Activated naive CD4-positive, alpha-beta T cell (primary cell): ENCODE measurements at places on chromosomes 5 and 9.

DNA sequence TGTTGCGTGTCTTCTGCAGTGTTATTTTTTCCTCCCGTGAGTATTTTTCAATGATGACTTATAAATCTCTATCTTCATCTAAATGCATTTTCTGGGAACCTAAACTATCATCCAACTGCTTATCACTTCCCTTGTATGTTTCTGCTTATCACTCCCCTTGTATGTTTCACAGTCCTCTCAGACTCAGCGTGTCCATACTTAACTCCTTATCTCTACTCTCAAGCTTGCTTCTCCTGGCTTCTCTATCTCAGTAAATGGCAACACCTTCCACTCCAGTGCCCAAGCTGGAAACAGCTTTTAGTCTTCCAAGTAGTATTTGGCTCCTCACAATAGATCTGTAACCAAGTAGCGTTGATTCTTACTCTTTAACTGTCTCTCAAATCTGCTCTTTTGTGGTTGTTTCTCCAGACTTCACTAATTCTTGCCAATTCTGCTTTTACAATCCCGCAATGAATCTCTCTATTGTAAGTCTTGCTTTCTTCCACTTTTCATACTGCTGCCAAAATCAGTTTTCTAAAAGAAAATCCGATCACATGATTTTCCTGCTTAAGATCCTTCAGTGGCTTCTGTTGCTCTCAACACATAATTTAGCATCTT lies 33.8 kb upstream of the TXNDC8 start:
- DNase-seq, result no peak

GRCh38 chr9:125732562-125732961 lies 14.6 kb upstream of the PBX3 start:
- DNase-seq, result no peak

DNA sequence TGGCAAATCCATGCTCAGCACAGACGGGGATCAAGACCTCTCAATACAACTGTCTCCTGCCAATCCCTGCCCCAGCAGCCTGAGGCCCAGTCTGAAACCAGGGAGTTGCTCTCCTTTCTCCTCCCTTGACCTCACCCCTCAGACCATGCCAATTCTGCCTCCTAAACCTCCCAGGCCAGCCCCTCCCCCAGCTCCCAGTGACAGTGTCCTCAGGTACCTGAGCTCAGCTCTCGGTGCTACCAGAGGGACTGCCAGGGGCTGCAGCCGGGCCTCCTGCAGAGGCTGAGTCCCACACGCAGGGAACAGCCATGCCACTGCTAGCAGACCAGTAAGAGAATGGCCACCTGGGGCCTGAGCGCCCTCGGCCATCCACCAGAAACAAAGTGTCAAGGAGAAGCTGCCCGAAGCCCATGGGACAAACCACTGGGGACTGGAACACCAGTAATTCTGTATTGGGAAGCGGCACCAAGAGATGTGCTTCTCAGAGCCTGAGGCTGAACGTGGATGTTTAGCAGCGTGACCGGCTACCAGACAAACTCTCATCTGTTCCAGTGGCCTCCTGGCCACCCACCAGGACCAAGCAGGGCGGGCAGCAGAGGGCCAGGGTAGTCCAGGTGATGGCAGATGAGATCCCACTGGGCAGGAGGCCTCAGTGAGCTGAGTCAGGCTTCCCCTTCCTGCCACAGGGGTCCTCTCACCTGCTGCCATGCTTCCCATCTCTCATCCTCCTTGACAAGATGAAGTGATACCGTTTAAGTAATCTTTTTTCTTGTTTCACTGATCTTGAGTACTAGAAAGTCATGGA lies 557 bp upstream of the IL3 start:
- no peak for DNase-seq

GRCh38 chr9:108212184-108212583 lies 643.6 kb downstream of the ACTL7B start:
- no peak for DNase-seq

DNA sequence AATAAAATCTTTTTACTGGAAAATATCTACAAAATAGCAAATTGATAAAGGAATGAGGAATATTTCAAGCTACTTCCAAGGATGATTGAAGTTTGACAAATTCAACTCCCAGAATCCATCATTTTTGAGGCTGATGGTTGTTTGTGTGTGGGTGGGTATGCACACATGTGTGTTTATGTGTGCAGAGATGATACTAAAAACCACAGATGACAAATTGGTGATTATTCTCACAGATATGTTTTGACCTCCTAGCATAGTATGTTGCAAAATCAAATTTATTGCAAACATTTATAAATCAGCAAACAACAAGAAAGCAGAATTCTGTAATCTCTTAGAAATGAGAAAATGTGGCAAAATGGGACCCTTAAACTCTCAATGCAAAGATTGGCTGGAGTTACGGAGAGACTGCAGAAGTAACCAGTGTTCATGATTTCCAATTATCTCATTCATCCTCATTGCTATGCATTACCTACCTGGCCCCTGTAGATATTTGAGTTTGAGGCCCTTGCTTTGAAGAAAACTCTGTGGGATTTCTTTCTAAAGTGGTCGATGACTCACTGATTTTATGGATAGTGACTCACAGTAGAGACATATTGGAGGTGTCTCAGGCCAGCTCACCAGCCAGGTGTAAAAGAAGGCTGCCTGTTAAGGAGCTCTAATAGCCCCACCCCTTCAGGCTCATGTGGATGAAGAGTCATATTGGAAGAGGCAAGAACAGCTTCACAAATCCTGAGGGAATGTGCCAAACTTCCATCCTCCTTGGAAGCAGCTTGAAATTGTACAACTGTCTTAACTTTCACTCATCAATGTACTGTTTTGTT lies 44.6 kb upstream of the TMC1 start:
- no peak for DNase-seq

DNA sequence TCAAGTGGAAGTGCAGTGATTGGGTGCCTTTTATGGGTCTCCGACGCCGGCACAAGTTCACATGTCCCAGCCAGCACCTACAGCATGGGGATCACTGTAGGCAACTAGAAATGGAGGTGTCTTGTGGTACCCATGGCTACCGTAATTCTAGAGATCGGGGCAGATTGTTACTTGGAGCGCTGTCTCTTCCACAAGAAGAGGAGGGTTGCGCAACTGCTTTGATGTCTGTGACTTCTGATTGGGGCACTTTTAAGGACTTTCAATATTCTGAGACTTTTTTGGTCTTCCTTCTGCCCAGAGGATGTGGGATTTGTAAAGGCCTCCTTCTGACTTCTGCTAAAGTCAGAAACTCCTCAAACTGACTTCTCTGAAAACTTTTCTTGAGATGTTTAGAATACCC lies 41.9 kb downstream of the GLRX start:
- DNase-seq, result no peak

DNA sequence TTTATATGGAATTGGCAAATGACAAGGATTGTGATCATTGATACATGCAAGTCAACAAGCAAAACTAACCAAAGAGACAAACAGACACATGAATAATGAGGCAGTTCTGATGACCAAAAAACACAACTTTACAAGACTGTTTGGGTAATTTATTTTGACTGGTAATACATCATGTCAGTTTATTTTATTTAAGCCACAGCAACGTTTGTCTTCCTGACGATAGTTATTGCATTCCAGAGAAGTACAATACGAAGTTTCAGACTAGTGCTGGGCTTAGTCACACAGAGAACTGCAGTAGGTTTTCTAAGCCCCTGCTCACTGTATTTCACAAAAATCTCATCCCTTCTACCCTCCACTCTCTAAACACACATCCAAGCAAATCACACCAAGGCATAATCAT lies 514.2 kb downstream of the RAB3C start:
- DNase-seq, result no peak

- no peak for DNase-seq
These were observed 94.9 kb upstream of the TNC start for GRCh38 chr9:115212832-115213231.

- DNase-seq, result no peak
These were observed 17.3 kb upstream of the SMAD5 start for GRCh38 chr5:136115183-136115865.

- peak; percentile 41 for DNase-seq
These were observed 553 bp downstream of the MAP3K1 start for GRCh38 chr5:56815658-56816545.

GRCh38 chr5:25006734-25007133 lies 362.0 kb upstream of the CDH10 start:
- DNase-seq, result no peak
